ENCODE measurements at places on chromosomes 12 and 14. TPM values are rescaled to one million over a fixed set of nuclear protein-coding genes. Genes with fewer than 3 reads are reported as not detected.

GRCh38 chr12:14393751-14394150 is 28.3 kb downstream of the ATF7IP start:
- no peak for DNase-seq

- no peak for DNase-seq
Observed at GRCh38 chr14:96582411-96582961, 80.3 kb downstream of the PAPOLA start.

DNA sequence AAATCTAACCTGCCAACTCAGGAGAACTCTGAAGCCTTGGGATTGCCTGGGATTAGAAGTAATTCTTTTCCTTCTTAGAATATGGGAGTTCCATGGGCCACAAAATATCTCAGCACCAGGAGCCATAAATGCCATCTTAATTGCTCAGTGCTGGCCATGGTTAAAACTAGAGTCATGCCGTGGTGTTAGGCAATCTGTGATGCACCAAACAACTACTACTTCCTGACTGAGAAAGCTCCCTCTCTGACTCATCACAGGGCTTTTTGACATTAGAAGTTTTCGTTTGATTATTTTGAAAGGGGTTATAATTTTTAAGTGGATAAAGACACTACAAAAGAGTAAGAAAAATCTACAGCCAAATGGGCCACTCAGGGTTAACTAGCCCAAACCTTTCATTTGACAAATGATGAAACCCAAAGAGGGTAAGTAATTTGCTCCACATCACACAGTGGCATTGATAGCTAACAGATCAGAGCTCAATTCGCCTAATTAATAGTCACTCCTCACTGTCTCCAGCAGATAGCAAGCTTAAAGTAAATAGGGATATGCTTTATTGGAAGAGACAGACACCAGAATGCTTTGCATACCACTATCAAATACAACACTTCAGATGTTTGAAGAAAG is 377.3 kb downstream of the EMP1 start:
- no peak for DNase-seq

Gene RIMBP2
- 11.6 TPM for polyA plus RNA-seq

DNA sequence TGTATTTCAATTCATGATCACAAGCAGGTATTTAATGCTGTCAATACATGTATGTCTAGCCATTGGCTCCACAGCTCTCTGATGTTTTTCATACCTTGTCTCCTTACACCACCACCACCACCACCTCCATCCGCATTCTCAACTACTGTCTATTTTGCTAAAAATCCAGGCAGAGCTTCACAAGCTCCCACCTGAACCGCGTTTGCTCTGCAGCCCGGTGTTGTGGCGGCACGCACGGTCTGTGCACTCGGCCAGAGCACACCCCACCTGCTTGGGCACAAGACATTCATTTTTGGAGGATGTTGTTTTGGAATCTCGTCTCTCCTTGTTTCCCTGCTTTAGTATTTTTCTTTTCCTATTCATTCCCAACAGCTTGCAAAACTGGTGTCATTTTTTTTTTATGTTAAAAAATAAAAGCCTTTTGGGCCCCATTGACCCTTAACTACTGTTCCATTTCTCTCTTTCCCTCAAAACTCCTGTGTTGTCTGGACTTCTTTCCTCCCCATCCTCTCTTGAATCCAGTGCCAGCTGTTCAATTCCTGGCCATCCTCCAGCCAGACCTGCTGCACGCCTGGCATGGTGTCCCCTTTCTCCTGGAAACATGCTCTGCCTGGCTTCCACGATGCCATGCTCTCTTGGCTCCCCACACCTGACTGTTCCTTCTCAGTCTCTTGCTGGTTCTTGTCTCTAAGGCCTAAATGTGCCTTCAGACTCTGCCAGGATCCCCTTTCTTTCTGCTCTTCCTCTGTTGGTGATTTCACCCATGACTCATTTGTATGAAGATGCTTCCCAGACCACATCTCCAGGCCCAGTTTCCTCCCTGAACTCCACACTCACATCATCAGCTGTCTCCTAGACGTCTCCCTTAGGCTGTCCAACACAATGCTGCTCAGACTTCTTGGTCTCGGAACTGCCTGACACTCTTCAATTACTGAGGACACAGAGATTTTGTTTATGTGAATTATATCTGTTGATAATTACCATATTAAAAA is 37.9 kb downstream of the PIWIL1 start:
- no peak for DNase-seq

GRCh38 chr14:44847526-44848309 is 114.0 kb downstream of the KLHL28 start:
- no peak for DNase-seq

All from right renal pelvis (tissue), 4 donors.